Kidney epithelial cell (primary cell): ENCODE measurements at places on chromosomes 16 and 17. TPM values are rescaled to one million over a fixed set of nuclear protein-coding genes. Genes with fewer than 3 reads are reported as not detected.

DNA sequence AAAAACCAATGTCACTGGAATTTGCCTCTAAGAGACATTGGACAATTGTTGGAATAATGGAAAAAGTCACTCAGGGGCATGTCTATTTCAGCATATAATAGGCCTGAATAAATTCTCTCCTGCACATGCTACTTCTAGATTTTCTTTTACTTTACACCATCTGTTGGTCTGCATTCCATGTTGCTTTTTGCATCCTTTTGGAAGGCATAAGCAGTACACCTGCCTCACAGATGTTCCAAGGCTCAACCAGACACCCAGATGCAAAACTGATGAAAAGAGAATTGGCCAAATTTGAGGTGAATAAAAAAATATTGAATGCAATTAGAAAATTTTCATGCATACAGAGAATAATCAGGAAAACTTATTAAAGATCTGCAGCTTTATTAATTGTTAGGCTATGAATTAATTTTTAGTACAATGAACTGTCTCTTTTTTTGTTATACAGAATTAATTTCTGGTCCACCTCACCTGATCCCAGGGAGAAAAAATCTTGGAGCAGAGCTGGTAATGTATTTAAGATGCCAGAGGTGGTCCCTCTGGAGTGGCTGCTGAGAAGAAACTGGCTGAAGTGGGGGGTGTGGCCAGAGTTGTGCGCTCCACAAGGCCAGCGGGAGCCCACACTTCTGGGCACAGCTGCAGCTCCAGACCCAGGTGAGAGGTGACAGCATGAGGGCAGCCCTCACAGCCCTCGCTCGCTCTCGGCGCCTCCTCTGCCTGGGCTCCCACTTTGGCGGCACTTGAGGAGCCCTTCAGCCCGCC lies 778.6 kb downstream of the CDH11 start:
- no peak for DNase-seq

DNA sequence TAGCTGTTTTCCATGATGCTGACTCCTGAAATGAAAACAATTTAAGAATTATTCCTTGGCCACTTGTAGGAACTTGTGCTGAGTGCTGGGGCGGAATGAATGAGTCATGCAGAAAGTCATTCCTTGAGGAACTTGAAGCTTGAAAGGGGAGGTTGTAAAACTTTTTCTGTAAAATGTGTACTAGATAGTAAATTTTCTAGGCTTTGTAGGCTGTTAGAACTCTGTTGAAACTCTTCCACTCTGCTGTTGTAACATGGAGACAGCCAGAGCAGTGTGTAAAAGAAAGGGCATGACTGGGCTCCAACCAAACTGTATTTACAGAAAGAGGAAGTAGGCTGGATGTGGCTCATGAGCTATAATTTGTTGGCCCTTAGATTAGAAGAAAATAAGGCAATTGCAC lies 46.1 kb downstream of the ABCA8 start:
- peak; percentile 94 for DNase-seq

SLC38A8 gene
- not detected in 2 replicates for total RNA-seq

MYH2 gene
- total RNA-seq = not detected in 2 replicates

TMEM100 gene
- not detected in 2 replicates for total RNA-seq

GPRC5B gene
- total RNA-seq = 11.2 and 14.0 TPM in 2 replicates

LRRC36 gene
- total RNA-seq = 0.41 and 0.54 TPM in 2 replicates
